Esophagus squamous epithelium (tissue), 5 donors: ENCODE measurements at places on chromosomes 1 and 21.

DNA sequence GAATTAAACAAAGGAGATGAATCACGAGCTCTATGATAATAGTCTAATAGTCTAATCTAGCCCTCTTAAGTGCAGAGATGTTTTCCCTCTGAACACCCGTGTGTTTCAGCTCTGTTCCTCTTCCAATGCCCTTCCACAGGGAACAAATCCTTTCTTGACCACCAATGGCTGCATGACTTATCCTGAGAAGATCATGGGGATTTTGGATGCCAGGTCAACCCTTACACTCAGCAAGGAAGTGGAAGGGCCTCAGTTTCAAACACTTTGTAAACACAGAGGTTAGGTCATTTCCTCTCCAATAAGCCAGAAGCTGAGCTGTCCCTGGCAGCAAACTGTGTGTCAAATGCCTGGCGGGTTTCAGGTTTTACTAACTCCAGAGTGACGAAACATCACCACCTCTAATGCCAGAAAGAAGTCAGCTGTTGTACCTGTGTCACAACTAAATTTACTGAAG, 200.0 kb downstream of the GABPA start:
- no peak for DNase-seq

- no peak for DNase-seq
Observed at GRCh38 chr1:46606255-46606965, 2.3 kb upstream of the MKNK1 start.

DNA sequence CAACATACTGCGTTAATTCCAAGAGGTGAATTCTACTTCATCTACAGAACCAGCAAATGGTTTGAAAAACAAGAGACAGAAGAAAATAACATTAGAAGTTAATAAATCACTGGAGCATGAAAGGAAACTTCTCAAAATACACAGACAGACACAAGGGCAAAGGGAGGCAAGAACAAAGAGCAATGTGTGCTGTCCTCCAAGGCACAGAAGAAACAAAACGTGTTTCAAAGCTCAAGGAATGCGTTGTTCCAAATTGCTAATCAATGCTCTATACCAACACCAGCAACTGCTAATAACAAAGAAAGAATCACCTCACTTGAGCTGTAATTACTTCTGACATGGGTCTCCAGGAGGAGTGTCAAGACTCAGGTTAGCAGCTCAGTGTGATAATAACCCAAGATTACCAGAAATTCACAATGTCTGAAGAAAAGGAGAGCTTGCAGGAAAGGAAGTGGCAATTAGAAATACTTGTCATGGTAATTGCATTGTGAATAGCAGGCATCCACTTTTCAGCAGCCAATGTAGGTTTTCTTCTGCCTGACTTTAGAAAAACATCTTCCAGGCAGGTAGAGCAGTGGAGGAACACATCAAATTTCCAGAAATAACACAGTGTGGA, 175.4 kb downstream of the SEC16B start:
- DNase-seq: no peak

GRCh38 chr1:91643431-91643830, 142.8 kb downstream of the CDC7 start:
- DNase-seq: no peak

DNA sequence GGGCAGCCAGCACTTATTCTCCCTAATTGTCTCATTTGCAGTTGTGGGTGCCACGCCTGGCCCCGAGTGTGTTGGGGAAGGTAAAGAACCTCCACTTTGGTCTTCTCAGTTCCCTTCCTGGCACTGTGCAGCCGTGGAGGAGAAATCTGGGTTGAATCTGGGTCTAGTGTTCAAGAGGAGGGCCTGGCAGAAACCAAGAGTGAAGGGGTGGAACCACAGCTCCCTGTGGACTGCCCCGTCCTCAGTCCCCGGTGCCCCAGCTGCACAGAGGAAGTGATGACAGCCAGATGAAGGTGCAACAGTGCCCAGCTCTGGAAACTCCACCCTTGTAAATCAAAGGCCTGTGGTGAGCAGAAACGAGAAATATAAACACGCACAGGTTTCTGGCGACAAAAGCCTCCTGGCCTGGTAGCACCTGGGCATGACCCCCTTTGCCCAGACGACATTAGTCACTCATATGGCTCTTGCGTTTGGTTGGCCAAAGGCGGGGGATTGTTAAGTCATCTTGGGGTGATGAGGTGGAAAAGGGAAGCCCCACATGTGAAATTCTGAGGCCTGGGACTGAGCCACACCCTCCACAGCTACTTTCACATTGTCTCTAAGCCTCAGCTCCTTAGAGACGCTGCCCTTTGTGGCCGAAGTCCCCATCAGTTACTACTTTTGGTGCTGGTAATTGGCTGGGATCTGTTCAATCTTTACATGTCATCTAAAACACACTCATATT, 4.2 kb upstream of the ECE1 start:
- DNase-seq: no peak

GRCh38 chr1:150926097-150926741, at the start of gene SETDB1:
Gene SETDB1, plus strand, starts transcription at chr1:150926363. Its CDS starts 1,352 bp downstream, at chr1:150927715.
- DNase-seq: peak; percentile 71

DNA sequence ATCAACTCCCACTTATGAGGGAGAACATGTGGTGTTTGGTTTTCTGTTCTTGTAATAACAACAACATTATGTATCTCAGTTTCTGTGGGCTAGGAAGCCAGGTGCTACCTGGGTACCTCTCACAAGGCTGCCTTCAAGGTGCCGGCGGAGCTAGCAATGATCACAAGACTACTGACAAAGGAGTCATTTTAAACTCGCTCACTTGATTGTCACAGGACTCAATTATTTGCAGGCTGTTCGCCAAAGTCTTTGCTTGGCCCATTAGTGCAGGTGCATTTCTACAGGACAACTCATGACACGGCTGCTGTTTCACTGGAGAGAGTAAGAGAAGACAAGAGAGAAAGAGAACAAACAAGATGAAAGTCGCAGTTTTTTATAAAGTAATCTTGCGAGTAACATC, 1237.4 kb upstream of the TMPRSS15 start:
- DNase-seq: no peak

GRCh38 chr1:75423136-75423535, 187.8 kb downstream of the SLC44A5 start:
- no peak for DNase-seq

GRCh38 chr21:17554679-17555465, 42.0 kb downstream of the CXADR start:
- no peak for DNase-seq

- DNase-seq: no peak
Observed at GRCh38 chr21:27674041-27674615, 707.2 kb upstream of the ADAMTS5 start.

DNA sequence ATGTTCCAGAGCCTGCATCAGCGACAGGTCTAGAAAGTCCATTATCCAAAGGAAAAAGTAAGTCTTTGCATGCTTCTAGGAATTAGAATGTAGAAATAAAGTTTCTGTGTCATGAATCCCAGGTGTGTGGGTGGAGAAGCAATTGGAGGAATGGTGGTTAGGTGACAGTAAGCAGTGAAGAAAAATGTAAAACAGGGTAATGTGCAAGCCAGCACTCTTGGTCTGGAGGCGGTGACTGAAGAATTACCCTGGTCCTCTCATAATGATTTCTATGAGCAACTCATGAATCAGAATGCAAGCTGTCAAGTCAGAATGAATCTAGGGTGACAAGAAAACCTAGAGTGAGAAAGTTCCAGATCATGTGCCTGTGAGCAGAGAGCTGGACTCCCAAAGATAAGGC, 33.6 kb downstream of the PLPPR4 start:
- no peak for DNase-seq

GRCh38 chr1:160226623-160227022, 21.4 kb downstream of the PEA15 start:
- DNase-seq: no peak

- DNase-seq: no peak
Observed at GRCh38 chr1:175185903-175186302, 6.7 kb downstream of the KIAA0040 start.

GRCh38 chr1:19042675-19043578, 86.5 kb upstream of the IFFO2 start:
- no peak for DNase-seq

- DNase-seq: no peak
Observed at GRCh38 chr21:44618909-44619308, 7.0 kb downstream of the KRTAP10-8 start.

DNA sequence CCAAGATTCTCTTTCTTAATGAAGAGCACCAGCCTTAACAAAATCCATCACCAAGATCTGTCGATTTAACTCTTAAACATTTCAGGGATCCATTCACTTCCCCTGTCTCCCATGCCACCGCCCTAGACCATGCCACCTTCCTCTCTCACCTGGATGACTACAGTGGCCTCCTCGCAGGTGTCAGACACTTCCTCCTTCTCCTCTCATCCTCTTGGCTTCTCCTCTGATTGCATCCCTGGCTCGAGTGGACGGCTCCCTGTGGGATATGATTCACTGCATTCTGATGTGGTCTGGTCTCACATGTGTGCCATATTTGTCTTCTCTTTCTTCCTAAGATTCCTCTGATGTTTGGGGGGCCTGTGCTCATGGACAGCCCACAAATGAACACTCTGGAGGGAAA, 66.4 kb upstream of the KLHDC7A start:
- no peak for DNase-seq

DNA sequence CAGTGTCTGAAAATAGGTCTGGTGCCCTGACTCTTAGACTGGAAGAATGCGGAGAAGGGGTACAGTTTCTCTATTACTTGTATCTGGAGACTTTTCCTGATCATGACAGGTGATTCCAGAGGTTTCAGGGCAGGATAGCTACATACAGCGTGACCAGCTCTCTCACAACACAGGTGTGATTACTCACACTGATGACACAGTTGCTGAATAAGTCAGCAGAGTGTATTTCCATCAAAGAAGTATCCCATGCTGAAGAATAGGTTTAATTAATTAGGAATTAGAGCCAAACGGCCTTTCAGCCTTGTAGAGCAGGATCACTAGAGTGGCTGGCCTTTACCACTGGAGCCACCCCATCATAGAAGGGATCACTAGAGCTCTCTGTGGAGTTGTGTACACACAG, 298.6 kb downstream of the LMX1A start:
- no peak for DNase-seq

DNA sequence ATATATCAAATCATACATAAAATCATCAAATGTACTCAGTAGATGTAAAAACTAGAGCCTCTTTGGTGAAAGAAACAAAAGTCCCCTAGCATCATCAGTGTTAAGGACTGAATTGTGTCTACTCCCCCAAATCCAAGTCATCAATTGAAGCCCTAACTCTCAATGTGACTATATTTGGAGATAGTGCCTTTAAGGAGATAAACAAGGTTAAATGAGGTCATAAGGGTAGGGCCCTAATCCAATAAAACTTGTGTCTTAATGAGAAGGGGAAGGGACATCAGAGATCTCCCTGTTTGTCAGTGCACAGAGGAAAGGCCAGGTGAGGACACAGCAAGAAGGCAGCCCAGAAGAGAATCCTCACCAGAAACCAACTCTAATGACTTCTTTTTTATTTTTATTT, 33.5 kb downstream of the USP24 start:
- no peak for DNase-seq

DNA sequence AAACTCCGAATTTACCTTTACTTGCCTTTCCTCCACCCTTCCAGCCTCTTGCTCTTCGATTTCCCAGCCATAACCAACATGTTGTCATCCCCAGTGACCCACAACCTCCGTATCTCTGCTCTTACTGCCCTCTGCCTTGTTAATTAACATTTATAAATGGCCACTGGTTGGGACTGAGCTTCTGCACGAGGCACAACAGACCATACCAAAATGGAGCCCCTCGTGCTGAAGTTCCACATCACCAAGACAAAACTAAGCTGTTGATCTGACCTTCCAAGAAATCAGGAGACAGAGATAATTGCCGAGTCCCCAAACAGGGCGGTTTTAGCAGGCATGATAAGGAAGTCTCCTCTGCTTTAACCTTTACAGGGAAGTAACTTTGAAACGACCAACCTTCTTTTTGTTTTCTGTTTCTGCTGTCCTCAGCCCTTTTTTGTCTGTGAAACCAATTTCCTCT, 71.9 kb downstream of the NMNAT2 start:
- DNase-seq: no peak

GRCh38 chr1:71717186-71717585, 565.2 kb downstream of the NEGR1 start:
- DNase-seq: no peak

- no peak for DNase-seq
Observed at GRCh38 chr1:41241749-41242341, at the start of gene SCMH1. Gene SCMH1, minus strand, starts transcription at chr1:41242306. Its CDS starts 56,173 bp downstream, at chr1:41186133.

DNA sequence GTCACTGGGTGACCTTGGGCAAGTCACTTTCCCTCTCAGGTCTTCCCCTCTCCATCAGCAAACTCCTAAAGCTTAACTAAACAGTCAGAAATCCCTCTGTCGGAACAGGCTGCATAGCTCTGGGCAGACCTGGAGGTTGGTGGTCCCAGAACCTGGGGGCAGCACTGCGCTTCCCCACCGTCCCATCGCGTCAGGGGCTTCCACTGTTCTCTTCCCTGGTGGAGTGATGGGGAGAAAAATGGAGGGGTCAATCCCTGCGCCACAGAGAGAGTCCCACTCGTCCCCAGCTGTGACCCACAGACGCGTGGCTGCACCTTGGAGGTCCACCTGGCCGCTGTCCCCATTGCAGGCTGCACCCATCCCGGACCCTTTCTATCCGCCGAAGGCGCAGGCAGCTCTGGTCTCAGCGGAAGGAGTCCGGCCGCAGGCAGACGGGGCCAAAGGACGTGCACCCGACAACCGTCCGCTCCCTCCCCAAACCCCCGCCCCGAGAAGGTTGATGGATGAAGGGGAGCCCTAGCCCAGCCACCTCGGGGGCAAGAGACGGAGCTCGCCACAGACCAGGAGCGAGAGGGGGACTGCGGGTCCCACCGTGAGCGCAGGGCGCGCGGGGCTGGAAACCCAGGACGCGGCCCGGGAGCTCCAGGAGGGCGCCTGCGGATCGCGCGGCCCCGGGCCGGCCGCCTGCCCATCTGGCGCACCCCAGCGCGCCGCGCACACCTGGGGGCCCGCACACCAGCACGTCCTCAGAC, 588 bp upstream of the WNT3A start:
- DNase-seq: no peak

GRCh38 chr1:224375059-224375458, 18.4 kb downstream of the CNIH4 start:
- DNase-seq: no peak

DNA sequence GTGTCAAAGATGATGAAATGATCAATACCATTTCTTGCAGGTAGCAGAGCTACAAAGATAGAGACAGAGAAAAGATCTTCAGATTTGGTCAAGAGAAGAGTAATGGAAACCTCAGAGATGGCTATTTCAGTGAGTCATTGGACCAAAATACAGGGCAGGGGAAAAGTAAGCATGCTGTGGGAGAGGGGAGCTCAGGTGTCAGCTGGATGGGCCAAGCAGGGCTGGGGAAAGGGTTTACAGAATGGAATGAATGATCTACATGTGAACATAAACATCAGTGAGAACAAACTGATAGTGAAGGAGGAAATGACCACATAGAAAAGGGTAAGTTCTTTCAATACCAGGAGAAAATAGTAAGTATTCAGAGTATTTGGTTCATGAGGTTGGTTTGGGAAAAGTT, 61.4 kb upstream of the CNN3 start:
- DNase-seq: no peak
